ENCODE measurements at places on chromosomes 11 and 22.

DNA sequence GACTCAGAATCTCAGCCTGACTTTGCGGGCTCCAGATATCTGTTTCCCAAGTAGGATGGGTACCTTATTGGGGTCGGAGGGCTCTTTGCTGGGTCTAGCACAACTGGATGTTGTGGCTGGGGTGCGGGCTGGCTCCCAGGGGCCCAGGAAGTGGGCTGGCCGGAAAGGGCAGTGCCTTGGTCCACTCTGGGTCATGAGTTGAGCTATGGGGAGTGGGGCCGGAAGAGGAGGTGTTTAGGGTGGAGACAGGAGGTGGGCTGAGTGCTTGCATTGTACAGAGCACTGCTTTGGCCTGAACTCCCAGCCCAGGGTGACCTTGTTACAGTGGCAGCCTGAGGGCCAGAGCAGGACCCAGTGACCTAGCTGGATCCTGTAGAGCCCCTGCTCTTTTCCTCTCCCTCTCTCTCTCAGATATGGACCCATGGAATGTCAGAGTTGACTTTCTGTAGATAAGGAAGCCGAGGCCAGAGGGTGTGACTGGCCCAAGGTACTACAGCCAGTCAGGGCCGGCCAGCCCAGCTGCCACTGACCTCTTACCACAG, 13.2 kb downstream of the PHLDB1 start:
- no peak for DNase-seq

- DNase-seq, result no peak
Measured at GRCh38 chr11:111351374-111352055, 27.6 kb downstream of the POU2AF1 start.

- no peak for DNase-seq
Measured at GRCh38 chr22:30373331-30374325, 13.6 kb downstream of the RNF215 start.

GRCh38 chr11:9001736-9002135, 2.1 kb downstream of the NRIP3 start:
- no peak for DNase-seq

GRCh38 chr11:16421826-16422225, 65.5 kb upstream of the SOX6 start:
- no peak for DNase-seq

GRCh38 chr11:82936261-82936660, 34.7 kb downstream of the DDIAS start:
- DNase-seq, result no peak

DNA sequence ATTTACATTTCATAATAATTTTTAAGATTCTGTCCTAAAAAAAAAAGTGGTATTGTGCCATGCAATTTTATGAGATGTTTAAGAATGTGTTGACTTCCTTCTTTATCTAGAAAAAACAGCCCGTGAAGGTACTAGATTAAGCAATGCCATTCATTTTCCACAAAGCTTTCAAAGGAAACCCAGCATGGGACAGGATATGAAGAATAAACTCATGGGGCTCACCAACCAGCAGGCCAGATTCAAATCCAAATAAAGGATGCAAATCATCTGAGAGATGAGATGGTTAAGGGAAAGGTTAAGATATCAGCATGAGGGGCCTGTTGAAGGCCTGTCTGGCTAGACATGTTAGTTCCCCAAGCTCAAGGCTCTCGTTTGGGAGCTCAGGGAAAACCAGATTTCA, 199.1 kb downstream of the SWAP70 start:
- DNase-seq, result no peak

- DNase-seq, result no peak
Measured at GRCh38 chr11:130473056-130473794, 24.8 kb downstream of the ADAMTS15 start.

DNA sequence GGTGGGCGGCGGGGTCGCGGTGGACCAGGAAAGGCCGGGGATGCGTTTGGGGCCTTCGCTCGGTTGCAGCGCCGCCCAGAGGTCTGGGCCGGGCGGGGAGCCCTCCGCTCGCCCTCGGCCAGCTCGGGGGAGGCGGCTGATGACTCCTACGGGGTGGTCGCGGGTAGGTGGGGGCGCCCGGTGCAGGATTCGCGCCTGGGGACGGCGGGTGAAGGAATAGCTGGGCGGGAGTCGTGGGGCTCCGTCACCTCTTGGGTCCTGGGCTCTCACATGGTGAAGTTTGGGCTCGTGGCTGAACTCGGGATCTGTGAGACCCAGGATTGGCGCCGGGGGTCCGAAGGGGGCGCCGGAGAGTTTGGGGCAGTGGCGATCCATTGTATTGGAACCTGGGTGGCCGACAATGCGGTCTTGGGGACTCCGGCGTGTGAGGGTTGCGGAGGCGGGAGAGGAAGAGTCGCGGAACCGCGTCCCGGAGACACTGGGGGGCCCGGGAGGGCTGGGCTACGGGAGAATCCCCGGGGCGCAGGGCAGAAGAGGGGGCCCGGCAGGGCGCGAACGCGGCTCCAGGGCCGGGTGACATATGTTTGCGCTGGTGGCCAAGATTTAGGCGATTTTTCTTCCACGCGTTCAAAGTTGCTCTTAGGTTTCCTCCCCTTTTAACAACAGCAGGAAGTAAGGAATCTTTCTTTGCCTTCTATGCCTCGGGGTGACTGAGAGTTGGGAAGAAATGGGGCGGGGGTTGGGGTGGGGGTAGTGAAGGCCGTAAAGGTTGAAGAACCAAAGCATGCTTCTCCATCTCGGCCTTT, 935 bp downstream of the QSER1 start:
- no peak for DNase-seq

GRCh38 chr11:47587039-47587716, 700 bp downstream of the FAM180B start:
- no peak for DNase-seq

GRCh38 chr11:66321606-66322005, 4.8 kb upstream of the CD248 start:
- no peak for DNase-seq

- DNase-seq, result no peak
Measured at GRCh38 chr22:46833228-46833627, 70.8 kb downstream of the TBC1D22A start.

DNA sequence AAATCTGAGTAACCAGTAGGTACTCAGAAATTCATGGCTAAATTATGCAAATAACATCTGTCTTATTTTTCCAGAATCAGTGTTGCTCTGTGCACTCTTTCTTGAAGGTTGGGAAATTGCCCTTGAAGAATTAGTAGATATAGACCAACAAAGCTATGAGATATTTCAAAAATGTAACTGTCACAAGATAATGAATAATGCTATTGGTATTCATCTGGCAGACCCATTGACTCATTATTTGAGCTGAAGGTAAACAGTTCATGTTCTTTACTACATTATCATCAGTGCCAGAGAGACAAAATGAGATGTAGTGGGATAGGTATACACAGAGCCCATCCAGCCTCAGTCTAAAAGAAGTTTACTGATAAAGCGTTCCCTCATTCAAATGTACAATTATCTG, 274.7 kb downstream of the CASP12 start:
- no peak for DNase-seq

DNA sequence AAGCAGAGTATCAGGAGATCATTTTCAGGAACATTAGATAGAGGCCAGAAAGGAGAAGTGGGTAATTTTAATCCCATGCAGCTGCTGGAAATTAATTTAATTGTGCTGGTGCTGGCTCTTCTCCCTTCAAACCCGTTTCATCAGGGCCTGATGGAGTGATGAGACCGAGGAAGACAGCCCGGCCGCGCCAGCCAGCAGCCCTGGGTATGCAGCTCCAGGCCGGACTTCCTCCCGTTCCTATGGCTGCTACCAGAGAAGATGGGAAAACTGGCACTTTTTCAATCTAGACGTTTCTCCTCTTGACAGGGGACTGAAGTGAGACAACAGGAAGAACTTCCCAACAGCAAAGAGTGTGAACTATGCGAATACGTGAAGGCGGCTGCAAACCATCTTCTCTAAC, 24.6 kb upstream of the ZBTB16 start:
- DNase-seq, result no peak

DNA sequence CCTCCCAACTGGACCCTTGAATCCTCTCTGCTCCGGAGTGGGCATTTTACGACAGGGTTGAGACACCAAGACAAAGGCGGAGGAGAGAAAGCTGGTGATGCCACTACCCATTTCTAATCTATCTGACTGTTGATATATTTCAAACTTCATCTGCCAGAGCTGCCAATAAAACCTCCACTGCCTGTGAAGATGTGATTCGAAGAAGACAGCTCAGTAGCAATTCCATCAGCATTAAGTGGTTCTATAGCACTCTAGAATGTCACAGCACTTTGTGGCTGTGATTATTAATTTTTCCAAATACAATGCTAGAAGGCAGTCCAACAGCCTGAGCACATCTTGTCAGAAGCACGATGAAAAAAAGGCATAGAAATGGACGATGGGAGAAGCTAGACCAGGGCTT, 282.8 kb downstream of the OPCML start:
- no peak for DNase-seq

- no peak for DNase-seq
Measured at GRCh38 chr11:24496736-24497725, at the start of gene LUZP2. TSS of gene LUZP2 (plus strand) at chr11:24497053.

DNA sequence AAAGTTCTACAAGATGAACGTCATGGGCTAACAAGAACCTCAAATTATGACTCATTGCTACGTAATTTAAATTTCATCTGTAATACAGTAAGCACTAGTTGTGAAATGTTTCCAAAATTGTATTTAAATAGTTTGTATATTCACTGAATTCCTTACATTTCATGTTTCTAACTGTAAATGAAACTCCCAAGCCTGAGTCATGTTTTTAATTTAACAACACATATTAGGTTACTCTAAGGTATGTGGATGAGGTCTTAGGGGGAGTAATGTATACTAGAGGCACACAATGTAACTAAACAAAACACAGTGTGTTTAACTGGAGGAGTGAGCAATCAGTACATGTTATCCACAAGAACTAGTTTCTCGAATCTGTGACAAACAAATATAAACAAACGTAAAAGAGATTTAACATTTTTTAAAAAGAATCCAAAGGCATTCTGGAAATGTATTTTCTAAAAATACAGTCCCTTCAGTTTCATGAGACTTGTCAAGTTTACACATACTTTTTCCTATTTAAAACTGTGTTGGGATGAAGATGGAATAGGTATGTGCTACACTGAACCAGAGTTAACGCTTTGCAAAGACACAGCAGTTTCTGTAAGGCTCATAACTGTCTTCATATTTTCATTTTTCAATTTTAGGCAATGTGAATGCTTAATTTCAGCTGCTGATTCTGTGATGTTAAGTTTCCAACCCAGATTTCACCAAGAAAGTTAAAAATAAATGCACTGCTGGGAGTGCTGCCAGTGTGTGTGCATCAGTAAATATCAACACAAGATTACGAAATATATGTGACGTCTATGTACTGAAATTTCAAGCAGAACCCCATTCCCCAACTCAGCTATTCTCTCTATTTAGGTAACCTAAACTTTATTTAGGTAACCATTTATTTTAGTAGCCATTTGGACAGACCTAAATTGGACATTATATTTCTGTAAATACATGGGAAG, 52.6 kb downstream of the PITPNB start:
- DNase-seq, result no peak

DNA sequence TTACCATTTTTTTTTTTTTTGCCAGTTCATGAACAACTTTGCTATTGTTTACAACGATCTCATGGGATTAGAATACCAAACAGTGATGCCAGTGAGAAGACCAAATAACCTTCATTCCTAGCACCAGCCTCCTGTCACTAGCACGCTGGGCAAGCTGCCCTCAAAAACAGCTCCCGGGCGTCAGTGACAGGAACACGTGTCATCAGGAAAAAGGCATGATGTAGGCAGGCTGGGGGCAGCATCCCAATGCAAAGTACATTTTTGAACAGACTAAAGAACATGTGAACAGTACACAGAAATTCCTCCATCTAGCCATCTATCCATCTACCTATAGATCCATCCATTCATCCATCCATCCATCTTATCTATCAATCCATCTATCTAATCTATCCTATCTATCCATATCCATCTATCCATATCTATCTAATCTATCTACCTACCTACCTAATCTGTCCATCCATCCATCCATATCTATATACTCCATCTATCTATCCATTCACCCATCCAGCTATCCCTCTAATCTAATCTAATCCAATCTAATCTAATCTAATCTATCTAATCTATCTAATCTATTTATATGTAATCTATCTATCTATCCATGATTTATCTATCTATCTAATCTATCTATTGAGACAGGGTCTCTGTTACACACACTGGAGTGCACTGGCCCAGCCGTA, 378.5 kb downstream of the SHANK2 start:
- no peak for DNase-seq

GRCh38 chr11:11498195-11498594, 123.6 kb downstream of the GALNT18 start:
- DNase-seq, result no peak

DNA sequence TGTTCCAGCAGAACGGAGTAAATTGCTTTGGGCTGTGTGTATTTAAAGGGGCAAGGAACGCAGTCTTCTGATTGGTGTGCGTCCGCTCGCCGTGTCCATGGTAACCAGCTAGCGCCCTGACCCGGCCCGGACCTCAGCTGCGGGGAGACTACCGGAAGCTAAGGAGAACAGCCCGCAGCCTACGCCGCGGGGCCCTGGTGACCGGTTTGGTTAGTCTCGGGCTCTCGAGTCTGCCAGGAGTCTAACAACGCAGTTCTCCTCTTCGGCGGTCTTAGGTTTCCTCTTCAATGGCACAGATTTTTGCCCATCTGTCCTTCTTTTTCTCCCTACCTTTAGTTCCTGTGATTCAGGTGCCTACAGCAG, 3.5 kb upstream of the OR56A3 start:
- no peak for DNase-seq

DNA sequence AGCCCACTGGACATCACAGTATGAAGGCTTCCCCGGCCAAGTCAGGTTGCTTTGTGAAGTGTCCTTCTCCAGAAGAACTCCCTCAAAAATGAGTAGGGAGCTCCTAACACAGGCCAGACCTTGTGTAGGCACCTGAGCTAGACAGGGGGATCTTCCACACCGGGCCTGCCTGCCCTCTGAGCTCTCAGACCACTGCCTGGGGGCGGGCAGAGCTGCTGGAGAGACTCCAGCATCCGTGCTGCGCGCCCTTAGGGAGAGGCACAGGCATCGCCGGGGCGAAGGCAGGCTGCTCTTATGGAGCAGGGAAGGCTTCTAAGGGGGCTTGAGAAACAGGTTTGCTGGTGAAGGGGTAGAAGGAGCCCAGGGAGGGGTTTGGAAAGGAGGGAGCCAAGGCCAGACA, 4.4 kb downstream of the KCNJ5 start:
- DNase-seq, result no peak

DNA sequence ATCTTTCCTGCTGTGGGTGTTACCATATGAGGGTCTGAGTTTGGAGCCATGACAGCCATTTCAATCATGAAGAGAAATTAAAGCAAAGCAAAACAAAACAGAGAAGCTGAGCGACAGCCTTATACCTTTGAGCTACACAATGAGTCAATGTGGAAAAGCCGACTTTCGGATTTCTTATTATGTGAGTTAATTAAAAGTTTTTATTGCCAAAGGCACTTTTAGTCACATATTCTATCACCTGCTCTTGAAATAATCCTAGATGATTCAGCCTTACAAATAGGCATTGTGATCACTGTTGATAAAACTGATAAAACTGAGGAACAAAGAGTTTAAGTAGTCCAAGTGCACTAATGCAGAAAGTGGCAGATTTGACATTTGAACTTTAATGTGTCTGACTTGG, 381.9 kb upstream of the TENM4 start:
- DNase-seq, result no peak

All from esophagus squamous epithelium (tissue), 5 donors.